ENCODE measurements at places on chromosomes 12 and 14. TPM values are rescaled to one million over a fixed set of nuclear protein-coding genes. Genes with fewer than 3 reads are reported as not detected.

The PPM1H gene
- not detected for total RNA-seq

DNA sequence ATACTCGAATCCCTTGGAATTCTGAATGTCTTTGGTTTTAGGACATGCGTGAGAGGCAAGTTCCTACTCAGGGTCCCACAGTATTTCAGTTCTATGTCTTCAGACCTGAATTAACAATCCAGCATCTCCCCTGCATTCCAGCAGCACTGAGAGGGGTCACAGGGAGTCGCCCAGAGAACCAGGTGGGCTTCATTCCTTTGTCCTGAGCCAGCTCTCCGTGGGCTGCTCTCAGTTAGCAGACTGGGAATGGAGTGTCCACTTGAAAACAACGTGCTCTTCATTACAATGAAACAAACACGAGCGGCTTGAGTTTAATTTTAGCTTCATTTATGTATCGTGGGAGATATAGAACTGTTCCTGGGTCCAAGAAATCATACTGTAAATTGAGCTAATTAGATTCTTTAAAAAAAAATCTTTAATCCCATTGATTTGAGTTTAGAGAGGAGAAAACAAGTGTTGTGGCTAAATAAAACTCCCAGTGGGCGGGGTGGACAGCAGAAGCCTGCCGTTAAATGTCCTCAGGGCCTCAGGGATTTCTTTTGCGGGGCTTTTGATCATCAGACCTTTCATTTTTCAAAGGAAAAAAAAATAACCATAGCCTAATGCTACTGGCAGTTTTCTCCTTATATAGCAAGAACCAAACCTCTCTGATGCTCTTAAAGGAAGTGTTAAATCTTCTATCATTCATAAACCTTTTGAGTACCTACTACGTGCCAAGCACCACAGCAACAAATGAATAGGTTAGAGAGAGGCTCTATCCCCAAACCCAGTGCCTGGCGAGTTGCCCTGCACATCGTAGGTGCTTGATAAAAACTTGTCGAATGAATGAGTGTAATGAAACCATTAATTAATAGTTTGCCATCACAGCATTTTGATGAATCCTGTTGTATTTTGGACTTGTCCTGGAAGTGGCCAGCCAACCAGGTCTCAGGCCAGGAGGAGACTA, 140.4 kb downstream of the CHST11 start:
- no peak for DNase-seq

The SMIM41 gene
- total RNA-seq: not detected

DNA sequence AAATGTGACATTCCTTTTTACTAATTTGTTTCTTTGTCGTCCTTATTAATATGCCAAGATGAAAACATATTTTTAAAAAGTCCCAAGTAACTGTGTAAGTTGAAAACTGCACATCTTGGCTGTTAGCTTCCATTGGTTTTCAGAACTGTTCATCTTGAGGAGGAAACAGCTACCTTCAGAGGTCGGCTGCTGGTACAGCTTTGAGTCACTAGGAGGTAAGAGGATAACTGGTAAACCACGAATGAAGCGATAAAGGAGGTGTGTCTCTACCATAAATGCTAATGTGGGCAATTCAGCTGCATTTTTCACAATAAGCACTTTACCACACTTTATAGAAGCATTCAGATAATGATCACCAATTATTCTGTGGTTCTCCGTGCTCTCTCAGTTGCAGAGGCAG, 137.5 kb upstream of the KRAS start:
- DNase-seq: peak; percentile 78

The OLR1 gene
- total RNA-seq: not detected
